Islet precursor cell (in vitro differentiated cells): ENCODE measurements at places on chromosomes 1 and 21.

DNA sequence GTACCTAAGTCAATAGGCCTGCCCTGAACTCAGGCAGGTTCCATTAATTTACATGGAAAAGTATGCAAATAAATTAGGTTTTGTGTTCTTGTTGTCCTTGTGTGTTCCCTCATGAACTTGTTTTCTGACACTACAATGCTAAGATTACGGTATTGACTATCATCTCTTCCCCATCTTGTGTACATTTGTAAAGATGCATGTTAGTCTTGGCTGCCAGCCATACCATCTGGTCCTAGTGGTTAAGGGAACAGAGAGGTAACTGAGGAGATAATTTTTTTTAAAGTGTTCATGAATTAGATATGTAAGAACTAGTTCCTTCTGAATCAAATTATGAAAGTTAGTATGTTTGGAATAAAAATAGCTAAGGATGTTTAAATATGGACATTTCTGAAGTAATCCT is 167.6 kb upstream of the ADAMTS5 start:
- DNase-seq = no peak

GRCh38 chr1:220430586-220430985 is 97.3 kb upstream of the MARK1 start:
- no peak for DNase-seq

GRCh38 chr1:52294580-52294979 is 71.4 kb downstream of the CC2D1B start:
- DNase-seq = no peak

- DNase-seq = peak; percentile 95
Measured at GRCh38 chr1:26993237-26994019, at the start of gene TRNP1. Gene TRNP1 (plus strand): TSS chr1:26993692. CDS start chr1:26993787, 95 bp downstream.

GRCh38 chr1:70146488-70146887 is 58.9 kb downstream of the LRRC40 start:
- DNase-seq = no peak
